ENCODE measurements at places on chromosomes 7 and 10.

- no peak for DNase-seq
These were observed 15.8 kb downstream of the PDCD4 start for GRCh38 chr10:110887560-110887959.

- DNase-seq = no peak
These were observed 26.1 kb upstream of the FAM221A start for GRCh38 chr7:23653942-23654341.

DNA sequence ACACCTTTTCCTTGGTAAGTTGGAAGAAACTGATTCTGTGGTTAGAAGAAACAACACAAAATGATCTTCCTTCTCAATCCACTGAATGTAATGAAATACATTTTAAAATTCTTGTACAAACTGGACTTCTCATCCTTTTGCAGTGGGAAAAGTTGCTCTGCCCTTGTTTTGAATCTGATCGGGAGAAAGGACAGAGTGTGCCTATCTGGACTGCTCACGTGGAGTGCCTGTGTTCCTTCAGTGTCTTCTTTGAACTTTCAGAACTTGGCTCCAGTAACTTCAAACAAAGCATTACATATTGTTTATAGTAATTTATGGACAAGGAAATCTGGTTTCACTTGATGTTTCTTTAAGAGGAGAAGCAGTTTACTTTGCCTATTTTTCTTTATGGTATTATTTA is 17.1 kb downstream of the SLC26A3 start:
- DNase-seq = no peak

- no peak for DNase-seq
These were observed 28.2 kb downstream of the UBE2H start for GRCh38 chr7:129924602-129925001.

GRCh38 chr10:120746001-120746777 is 105.0 kb upstream of the WDR11 start:
- no peak for DNase-seq

GRCh38 chr7:52017802-52018679 is 701.4 kb upstream of the COBL start:
- DNase-seq = no peak

DNA sequence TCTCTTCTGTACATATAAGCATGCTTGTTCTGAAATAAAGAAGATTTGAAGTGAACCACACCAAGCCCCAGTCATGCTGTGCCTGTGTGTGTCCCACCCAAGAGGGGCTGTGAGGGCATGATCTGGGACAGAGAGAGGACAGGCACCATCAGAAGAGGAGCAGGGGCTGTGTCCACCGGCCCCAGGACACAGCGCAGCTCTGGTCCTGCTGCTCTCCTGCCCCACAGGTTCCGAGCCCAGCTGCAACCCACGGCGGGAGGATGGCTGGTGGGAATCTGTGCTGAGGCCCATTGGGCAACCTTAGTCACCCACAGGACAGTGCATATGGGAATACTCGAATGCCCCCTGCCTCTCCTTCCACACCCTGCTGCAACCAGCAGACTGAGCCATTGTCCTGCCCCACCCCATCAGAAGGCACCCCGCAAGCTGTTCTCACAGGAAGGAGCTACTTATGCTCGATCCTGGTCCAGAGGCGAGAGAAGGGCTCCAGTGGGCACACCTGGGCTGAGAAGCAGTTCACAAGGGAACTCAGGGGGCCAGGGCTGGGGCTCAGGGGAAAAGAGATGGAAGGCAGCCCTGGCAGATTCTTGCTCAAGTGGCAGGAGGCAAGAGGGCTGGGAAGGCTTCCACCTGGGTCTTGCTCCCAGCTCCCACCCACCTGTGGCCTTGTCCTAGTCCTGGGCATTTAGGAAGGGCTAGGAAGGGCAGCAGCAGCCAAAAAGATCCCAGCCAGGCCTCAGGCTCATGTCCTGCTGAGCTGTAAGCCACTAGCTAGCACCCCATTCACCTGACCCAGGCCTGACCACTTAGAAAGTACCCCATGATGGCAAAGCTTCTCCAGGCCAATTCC is 31.9 kb downstream of the LDB3 start:
- DNase-seq = no peak

GRCh38 chr10:3110782-3111620 is 43.7 kb downstream of the PFKP start:
- DNase-seq = no peak

DNA sequence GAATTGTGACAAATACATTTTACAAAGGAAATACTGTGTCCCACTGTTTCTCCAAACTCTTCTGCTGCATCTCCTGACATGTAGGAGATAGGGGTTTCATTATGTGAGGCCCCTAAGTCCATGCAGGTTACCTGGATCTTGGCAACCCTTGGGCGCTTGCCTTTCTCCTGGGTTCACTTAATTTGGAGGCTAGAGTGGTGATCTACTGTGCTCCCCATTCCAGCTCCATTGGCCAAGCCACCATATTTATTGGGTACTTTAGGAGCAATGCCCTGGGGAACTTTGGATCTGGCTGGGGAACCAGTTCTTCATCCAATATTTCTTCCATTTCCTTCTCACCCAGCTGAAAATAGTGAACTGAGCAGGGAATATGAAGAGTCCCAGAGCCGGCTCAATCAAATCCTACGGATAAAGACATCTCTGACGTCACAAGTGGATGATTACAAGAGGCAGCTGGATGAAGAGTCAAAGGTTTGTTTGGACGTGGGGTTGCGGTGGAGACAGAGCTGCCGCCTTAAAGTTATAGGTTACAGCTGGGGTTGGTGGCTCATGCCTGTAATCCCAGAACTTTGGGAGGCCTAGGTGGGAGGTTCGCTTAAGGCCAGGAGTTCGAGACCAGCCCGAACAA is 18.5 kb downstream of the MYH16 start:
- no peak for DNase-seq

- no peak for DNase-seq
These were observed 107.4 kb downstream of the LHPP start for GRCh38 chr10:124568848-124569622.

- no peak for DNase-seq
These were observed 44.9 kb downstream of the INSYN2A start for GRCh38 chr10:127151541-127151940.

DNA sequence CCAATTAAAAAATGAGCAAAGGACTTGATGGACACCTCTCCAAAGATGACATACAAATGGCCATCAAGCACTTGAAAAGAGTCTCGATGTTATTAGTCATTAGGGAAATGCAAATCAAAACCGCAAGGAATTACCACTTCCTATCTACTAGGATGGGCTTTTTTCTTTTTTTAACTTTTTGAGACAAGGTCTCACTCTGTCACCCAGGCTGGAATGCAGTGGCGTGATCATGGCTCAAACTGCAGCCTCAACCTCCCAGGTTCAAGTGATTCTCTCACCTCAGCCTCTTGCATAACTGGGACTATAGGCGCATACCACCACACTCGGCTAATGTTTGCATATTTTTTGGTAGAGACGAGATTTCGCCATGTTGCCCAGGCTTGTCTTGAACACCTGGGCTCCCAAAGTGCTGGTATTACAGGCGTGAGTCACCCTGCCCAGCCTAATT is 13.6 kb downstream of the NKX1-2 start:
- no peak for DNase-seq

GRCh38 chr10:43273997-43274396 is 7.1 kb upstream of the RASGEF1A start:
- DNase-seq = no peak

DNA sequence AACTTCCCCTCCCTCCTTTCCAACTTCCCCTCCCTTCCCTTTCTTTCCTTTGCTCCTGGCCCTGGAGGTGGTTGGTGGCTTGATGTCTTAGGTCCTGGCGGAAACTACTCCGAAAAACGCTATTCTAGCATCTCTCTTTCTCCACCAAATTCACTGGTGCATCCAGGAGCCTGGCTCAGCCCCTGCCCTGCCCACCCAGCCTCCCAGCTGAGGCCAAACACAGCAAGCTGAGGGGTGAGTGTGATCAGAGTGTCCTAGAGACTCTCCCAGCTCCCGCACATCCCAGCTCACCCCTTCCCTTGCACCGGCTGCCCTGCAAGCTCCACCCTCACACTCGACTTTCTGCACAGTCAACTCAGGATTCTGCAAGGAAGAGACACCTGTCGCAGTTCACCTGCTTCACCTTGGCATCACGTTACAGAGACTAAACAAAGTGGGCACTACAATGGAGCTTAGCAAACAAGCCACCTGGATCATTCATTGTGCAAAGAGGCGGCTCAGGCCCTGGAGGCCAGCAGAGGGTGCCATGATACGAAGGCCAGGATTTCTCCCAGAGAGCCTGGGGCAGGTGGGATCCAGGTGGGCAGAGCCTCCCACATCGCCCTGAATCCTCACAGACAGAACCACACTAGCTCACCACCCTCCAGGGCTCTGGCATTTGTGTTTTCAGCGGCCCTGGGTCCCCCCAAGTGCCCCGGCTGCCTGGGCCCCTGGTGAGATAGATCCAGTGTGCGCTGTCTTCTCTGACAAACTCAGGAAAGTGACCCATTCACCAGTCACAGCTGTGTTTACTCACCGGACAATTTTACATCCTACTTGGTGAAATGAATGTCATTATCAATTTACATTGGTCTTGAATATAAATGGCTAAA is 169.6 kb downstream of the TCERG1L start:
- DNase-seq = no peak

DNA sequence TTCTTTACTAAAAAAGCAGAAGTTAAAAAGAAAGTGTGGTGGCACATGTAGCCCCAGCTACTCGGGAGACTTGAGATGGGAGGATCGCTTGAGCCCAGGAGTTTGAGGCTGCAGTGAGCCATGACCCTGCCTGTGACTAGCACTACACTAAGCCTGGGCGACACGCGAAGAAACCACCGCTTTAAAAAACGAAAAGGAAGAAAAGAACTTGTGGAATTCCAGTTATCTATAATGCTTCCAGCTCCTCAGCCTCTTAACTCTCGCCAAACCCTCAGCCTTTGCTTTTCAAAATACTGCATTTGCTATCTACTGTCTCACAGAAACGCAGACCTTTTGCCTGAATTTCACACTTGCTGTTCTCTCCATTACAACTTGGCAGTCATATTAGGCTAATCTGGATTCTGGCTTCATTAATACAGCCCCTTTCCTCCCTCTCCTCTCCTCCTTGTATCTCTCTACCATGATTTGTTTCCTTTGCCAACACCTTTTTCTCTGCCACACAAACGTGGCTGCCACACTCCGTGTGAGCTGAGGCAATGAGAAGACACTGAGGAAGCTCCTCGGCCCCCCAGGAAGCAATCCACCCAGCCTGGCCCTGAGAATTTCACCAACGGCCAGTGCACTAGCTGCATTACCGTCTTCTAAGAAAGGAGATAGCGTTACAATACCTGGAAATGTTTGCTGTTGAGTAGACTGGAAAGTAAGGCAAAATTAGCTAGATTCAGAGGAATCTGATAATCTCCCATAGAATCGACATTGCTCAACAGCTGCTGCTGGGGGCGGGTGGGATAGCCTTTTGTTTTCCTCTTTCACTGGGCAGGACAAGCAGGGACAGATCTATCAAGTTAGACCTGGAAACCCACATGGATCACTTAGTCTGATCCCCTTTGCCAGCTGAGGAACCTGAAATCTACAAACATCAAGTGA is 37.2 kb downstream of the CALML5 start:
- no peak for DNase-seq

DNA sequence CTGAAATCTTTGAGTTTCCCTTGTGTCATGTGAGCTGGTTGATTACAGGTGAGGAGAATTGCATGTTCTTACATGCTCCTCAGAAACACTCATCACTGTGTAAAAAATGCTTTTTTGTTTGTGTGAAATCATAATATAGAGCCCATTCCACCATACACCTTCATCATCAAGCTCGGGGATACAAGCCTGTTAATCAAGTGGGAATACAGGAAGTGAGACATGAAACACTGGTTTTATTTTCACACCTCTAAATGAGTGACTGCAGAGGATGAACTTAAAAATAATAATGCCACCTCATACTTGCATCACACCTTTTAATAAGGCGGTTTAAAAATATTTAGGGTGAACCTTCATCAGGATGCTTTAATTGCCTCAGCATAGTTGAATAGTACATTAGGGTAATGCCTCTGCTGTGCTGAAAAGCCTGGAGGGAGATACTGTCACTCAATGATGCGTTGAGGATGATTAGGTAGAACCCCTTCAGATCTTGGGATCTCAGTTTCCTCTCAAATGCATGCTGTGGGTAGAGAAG is 164.6 kb downstream of the AUTS2 start:
- no peak for DNase-seq

DNA sequence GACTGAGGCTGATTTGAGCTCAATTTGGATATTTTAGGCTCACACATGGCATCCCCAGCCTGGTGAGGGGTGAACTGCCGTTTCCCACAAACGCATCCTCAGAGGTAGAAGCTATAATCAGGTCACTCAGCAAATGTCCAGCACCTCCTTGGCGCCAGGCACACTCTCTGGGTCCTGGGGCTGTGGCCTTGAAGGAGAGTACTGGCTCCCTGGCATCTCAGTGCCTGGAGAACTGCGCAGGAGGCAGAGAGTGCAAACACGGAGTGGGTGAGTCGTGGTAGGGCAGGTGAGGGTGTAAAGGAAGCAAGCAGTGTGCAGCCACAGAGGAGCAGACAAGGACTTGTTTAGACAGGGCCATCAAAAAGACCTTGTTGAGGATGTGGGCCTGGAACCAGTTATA is 224.0 kb upstream of the ZNF32 start:
- DNase-seq = no peak

- DNase-seq = no peak
These were observed 94.1 kb upstream of the FAM133B start for GRCh38 chr7:92684274-92684673.

DNA sequence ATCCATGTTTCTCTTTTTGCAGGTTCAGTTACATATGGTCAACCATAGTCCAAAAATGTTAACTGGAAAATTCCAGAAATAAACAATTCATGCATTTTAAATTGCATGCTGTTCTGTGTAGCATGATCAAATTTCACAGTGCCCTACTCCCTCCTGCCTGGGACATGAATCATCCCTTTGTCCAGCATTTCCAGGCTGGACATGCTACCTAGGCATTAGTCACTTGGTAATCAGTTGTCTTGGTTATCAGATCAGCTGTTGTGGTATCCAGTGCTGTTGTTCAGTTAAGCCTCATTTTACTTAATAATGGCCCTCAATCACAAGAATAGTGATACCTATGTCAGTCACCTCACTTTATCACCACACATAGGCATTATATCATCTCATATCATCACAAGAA is 7.3 kb upstream of the PNLIP start:
- no peak for DNase-seq

DNA sequence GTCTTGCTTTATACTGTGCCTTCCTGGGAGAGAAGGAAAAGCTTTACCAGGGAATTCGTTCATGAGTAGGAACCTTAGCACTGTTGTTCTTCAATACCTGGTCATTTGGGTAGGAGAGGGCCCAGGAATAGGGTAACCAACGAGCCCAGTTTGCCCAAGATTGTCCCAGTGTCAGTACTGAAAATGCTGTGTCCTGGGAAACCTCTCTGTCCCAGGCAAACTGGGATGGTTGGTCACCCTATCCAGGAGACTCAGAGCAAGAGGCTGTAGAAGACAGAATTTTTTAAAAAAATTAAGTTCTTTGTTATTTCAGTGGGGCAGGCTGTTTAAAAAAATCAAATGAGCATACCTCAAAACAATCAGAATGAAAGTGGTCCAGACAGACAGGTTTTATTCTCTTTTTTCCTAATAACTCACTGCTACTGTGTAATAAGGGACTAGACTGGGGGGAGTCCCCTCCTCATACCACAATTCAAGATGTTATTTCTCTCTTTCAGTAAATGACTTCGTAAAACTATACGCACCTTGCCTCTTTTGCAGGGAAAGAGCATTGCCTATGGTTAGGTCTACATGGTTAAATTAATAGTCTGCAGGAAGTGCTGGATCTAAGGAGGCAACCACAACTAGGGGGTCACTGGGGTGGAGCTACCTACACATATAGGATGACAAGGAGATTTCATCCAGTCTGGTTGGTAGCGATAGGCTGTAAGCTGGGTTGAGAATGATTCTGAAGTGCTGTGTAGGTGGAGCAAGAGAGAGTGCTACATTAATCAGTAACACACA is 41.1 kb upstream of the FAM133B start:
- no peak for DNase-seq

GRCh38 chr7:36962367-36962766 is 238.1 kb upstream of the AOAH start:
- DNase-seq = no peak
